ENCODE measurements at places on chromosomes 2 and 18. TPM values are rescaled to one million over a fixed set of nuclear protein-coding genes. Genes with fewer than 3 reads are reported as not detected.

DNA sequence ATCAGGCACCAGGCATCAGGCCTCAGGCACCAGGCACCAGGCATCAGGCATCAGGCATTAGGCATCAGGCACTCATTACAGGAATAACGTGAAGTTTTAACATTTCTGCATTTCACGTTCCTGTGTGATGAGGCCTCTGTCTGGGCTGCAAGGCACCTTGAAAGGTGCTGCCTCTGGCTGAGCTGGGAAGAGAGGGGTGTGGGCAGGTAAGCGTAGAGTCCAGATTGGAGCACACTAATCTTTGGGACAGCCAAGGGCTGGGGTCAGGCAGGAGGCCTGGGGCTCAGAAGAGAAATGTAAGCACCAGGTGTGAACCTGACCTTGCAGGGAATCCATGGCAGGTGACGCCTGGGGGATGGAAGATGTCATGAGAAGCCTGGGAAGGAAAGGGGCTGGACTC lies 25.3 kb upstream of the SNTG2 start:
- no peak for DNase-seq
- no peaks in the 10 kb centered on the region for H3K4me1 ChIP-seq
- H3K27me3 ChIP-seq, result no peaks in the 10 kb centered on the region
- no peak overlapping the region for H3K4me3 ChIP-seq
- no peak overlapping the region for H3K27ac ChIP-seq

- no peak overlapping the region for H3K27ac ChIP-seq
- H3K4me3 ChIP-seq, result no peak overlapping the region
- peak; percentile 30 for DNase-seq
- no peaks in the 10 kb centered on the region for H3K27me3 ChIP-seq
- no peaks in the 10 kb centered on the region for H3K36me3 ChIP-seq
These were observed 3.0 kb upstream of the DLX1 start for GRCh38 chr2:172082105-172082943.

GRCh38 chr2:86485103-86485502 lies 43.9 kb downstream of the KDM3A start:
- peaks cover 14% of the 10 kb centered on the region for H3K36me3 ChIP-seq
- no peak for DNase-seq
- H3K27me3 ChIP-seq, result no peaks in the 10 kb centered on the region

DNA sequence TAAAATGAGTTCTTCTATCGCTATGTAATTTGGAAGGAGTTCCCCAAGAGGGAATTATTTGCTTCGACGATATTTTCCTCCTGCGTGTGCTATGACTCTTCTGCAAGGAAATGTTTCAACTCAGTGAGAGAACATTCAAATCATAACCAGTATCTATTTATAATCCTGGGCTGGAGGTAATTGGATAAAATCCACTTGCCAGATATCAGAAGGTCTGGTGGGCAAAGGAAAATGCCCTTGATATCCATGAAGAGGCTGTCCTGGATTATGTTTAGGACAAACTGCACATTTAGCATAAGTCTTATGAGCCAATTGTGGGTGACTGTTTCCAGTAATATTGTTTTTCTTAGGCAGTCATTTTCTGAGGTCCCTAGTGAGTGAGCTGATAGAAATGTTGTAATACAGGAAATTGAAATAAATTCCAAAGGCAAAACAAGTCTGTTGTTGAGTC lies 17.7 kb downstream of the RPIA start:
- no peaks in the 10 kb centered on the region for H3K27me3 ChIP-seq
- no peak overlapping the region for H3K27ac ChIP-seq
- no peak for DNase-seq
- H3K4me1 ChIP-seq, result no peaks in the 10 kb centered on the region
- H3K4me3 ChIP-seq, result no peak overlapping the region

DNA sequence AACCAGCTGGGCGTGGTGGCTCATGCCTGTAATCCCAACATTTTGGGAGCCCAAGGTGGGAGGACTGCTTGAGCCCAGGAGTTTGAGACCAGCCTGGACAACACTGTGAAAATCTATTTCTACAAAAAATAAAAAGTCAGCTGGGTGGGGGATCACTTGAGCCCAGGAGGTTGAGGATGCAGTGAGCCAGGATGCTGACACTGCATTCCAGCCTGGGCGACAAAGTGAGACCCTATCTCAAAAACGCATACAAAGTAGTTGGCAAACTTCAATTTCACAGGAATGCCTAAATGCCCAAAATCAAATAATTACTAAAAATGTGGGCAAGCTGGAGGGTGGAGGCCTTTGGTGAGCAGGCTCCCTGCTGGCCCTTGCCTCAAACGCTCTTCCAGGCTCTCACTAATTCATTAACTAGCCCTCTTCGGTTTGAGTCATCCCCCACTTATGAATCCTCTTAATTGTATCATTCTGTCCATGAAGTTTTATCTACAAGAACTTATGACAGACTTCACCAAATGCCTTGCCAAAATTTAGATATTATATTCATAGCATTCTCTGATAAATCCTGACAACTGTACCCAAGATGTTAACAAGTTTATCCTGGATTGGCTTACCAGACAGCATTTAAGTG lies 68.7 kb upstream of the ZFP36L2 start:
- no peak for DNase-seq
- H3K27ac ChIP-seq, result no peak overlapping the region
- H3K36me3 ChIP-seq, result no peaks in the 10 kb centered on the region
- H3K27me3 ChIP-seq, result no peaks in the 10 kb centered on the region
- H3K4me3 ChIP-seq, result no peak overlapping the region

GRCh38 chr2:51693640-51694039 lies 661.7 kb upstream of the NRXN1 start:
- no peak for DNase-seq
- H3K4me3 ChIP-seq, result no peak overlapping the region
- no peaks in the 10 kb centered on the region for H3K27me3 ChIP-seq
- H3K4me1 ChIP-seq, result no peaks in the 10 kb centered on the region
- no peak overlapping the region for H3K27ac ChIP-seq

DNA sequence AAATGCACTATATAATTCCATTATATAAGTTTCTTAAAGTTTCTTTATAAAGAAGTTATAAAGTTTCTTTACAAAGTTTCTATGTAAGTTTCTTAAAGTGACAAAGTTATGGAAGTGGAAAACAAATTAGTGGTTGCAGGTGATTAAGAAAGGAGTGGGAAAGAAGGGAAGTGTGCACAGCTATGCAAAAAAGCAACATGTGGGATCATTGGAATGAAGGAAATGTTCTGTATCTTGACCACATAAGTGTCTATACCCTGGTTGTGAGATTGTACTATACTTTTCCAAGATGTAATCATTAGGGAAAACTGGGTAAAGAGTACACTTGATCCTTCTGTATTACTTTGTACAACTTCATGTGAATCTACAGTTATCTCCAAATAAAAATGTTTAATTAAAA lies 1541.1 kb downstream of the LRP1B start:
- H3K27ac ChIP-seq, result no peak overlapping the region
- no peak overlapping the region for H3K4me3 ChIP-seq
- H3K36me3 ChIP-seq, result no peaks in the 10 kb centered on the region
- no peaks in the 10 kb centered on the region for H3K27me3 ChIP-seq
- no peaks in the 10 kb centered on the region for H3K4me1 ChIP-seq
- DNase-seq, result no peak

DNA sequence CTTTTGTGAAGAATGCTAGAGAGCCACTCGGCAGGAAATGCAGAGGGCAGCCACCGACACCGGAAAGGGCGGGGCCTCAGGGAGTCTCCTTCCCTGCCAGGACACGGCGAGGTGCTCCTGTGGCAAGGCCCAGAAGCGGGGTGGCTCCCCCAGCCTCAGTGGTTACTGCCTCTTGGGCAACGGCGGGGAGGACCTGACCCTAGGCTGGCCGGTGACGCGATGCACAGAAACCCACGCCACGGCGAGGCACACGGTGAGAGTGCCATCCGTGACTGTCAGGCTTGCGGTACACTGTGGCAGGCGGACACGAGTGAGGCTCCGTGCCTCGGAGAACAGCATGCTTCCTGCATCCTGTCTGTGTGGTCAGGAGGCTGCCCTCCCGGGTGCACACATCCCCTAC lies 47.8 kb downstream of the ZAP70 start:
- H3K27me3 ChIP-seq, result no peaks in the 10 kb centered on the region
- no peaks in the 10 kb centered on the region for H3K36me3 ChIP-seq

- H3K36me3 ChIP-seq, result no peaks in the 10 kb centered on the region
- no peak overlapping the region for H3K27ac ChIP-seq
- H3K4me1 ChIP-seq, result peaks cover 4% of the 10 kb centered on the region
These were observed 40.5 kb downstream of the RDH14 start for GRCh38 chr2:18519914-18520450.

GRCh38 chr2:231016566-231017230 lies 20.6 kb upstream of the C2orf72 start:
- no peak for DNase-seq
- H3K27ac ChIP-seq, result no peak overlapping the region
- H3K36me3 ChIP-seq, result no peaks in the 10 kb centered on the region
- no peaks in the 10 kb centered on the region for H3K27me3 ChIP-seq
- no peak overlapping the region for H3K4me3 ChIP-seq
- H3K4me1 ChIP-seq, result no peaks in the 10 kb centered on the region

- DNase-seq, result no peak
- H3K4me1 ChIP-seq, result no peaks in the 10 kb centered on the region
- H3K36me3 ChIP-seq, result no peaks in the 10 kb centered on the region
- H3K4me3 ChIP-seq, result no peak overlapping the region
- no peaks in the 10 kb centered on the region for H3K27me3 ChIP-seq
- H3K27ac ChIP-seq, result no peak overlapping the region
These were observed 102.6 kb downstream of the SEPTIN10 start for GRCh38 chr2:109511168-109511567.

DNA sequence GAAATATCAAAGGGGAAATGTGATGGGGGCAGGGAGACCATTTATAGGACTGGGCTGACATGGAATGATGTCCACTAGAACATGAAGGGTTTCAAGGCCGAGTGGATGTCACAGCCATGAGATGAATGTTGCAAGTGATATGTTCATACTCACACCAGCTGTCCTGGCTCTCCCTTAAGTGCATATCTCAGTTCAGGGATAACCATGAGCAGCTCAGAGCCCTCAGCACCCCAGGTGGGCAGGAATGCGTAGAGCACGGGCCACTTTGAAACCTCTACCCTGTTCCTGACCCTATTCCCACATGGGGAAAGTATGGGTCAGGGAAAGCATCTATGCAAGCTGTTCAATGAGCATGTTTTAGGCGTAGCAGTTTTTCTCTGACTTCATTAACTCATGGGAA lies 12.4 kb upstream of the EML4 start:
- H3K4me3 ChIP-seq, result no peak overlapping the region
- H3K36me3 ChIP-seq, result no peaks in the 10 kb centered on the region
- no peak overlapping the region for H3K27ac ChIP-seq

ID2 gene
- 322 TPM for total RNA-seq

PSTPIP2 gene
- 10.6 TPM for total RNA-seq

DSG4 gene
- total RNA-seq, result not detected

SCN3A gene
- total RNA-seq, result 2.4 TPM
